Caudate nucleus (tissue), 63 donors: ENCODE measurements at places on chromosomes 12 and 14.

DNA sequence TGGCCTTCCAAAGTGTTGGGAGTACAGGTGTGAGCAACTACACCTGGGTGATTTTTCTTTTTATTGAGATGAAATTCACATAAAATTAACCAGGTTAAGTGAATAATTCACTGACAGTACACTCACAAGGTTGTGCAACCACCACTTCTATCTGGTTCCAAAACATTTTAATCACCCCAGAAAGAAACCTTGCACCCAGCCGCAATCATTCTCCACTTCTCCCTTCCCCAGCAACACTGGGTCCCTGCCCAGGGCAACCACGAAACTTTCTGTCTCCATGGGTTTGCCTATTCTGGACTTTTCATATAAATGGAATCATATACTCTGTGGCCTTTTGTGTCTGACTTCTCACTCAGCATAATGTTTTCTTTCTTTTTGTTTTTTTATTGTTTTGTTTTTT lies 26.3 kb upstream of the MLXIP start:
- DNase-seq: no peak

- no peak for DNase-seq
Measured at GRCh38 chr12:19003987-19004619, 125.4 kb upstream of the PLEKHA5 start.

GRCh38 chr12:108875682-108876361 lies 4.1 kb upstream of the DAO start:
- DNase-seq: no peak

DNA sequence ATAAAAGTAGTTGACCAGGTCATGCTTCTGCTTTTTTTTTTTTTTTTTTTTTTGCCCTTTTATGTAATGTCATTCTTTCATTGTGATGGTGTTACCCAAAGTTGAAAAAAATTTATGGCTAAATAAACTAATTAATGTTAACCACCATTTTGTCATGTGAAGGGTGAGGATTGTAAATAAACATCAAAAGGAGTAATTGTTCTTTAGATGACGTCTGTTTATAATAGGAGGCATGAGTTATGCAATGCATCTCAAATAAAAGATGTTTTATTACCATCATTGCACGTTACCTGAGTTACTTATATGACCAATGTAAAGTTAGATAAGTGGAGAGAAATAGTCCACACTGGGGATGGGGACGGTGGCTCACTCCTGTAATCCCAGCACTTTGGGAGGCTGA lies 349.9 kb upstream of the PDE3A start:
- no peak for DNase-seq

GRCh38 chr12:31578632-31579031 lies 12.3 kb downstream of the DENND5B start:
- DNase-seq: no peak

- no peak for DNase-seq
Measured at GRCh38 chr12:65495233-65495632, 216.8 kb downstream of the MSRB3 start.

DNA sequence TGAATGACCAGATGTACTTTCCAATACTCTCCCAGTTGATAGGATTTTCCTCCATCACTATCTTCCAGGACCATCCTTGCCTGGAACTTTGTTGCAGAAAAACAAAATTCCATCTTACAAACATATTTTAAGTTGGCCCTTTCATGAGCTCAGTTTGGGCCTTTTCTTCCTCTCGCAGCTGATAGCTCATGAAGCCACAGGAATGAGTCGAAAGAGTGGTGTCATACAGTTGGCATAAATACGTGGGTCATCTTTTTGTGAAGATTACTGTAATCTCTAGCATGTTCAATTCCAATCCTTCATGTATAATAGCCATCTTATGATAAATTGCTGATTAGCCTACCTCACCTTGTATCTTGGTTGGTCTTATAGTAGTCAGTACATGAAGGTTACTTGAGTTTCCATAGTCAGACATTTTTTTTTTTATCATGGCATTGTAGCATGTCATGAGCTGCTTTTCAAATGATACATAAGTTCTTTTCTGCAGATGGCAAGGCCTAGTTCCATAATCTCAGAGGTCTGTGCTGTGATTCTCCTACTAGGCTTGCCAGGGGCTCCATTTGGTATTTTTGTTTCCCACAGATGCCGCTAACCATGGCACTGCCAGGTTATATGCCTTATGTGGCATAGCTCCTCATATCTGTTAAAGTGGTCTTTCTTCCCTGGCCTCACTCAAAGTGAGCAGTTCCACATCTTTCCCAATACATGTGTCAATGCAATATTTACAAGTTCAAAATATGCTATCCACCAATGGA lies 380.6 kb upstream of the DCN start:
- DNase-seq: no peak

DNA sequence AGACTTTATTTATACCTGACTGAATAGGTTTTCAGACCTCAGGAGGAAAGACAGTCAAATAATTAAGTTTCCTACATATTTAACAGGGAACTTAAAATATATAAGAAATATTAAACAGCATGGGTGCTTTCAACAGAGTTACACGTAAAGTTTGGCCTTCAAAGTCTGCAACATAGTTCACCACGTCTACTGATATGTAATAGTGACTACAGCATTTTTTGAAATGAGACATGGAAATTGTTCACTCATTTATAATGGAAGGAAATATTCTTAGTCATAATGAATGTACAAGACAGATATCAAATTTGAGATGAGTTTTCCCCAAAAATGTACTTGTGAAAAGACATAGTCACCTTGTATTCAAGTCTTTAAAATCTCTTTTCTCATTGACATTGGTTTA lies 56.7 kb upstream of the KCNMB4 start:
- DNase-seq: no peak

- DNase-seq: no peak
Measured at GRCh38 chr12:9869307-9870161, at the start of gene CLEC2B. Gene CLEC2B, minus strand, starts transcription at chr12:9869354.
